ENCODE measurements at places on chromosomes 1 and 21.

GRCh38 chr1:241424480-241424971 lies 67.5 kb upstream of the RGS7 start:
- DNase-seq: no peak

GRCh38 chr1:48018799-48019198 lies 21.6 kb upstream of the TRABD2B start:
- DNase-seq: no peak

- DNase-seq: no peak
These were observed 54.8 kb downstream of the TMCO4 start for GRCh38 chr1:19744886-19745285.

DNA sequence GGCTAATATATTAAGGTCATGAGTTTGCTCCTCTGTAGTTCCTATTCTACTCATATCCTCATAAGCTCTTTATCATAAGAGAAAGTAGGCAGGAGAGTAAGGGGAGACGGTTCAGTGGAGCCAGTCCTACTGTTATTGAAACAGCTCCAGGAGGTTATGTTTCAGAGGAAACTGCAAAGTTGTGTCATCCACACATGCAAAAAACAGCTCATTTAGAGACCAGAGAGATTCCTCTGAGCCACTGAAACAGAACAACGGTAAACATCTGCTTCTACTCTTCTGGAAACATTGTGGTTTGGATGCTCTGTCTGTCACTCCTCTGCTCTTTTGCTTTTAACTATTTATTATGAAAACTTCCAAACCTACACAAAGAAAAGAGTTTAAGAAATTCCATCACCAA lies 66.3 kb upstream of the PPP2R5A start:
- no peak for DNase-seq

DNA sequence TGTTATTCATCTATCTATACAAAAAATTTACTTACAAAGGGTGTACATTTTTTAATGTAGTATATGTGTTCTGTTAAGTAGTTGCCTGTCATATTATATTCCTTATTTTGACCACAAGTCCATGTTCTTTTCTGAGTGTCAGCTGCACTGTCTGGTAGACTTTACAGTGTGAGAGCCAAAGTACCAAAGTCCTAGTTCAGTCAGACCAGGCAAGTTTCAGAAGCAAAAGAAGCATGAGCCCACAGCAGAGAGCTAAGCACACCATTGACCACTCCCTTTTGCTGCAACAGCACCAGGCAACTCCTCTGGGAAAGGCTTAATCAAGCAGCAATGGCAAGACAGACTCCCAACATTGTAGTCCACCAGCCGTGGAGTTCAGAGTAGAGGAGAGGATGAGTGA lies 631.9 kb upstream of the PKN2 start:
- DNase-seq: no peak

GRCh38 chr1:6638226-6638625 lies 13.6 kb downstream of the THAP3 start:
- DNase-seq: peak; percentile 67

GRCh38 chr1:36349839-36350238 lies 26.4 kb upstream of the EVA1B start:
- no peak for DNase-seq

GRCh38 chr1:88035578-88035977 lies 648.5 kb upstream of the PKN2 start:
- no peak for DNase-seq

GRCh38 chr1:74504125-74504932 lies 8.1 kb downstream of the LRRC53 start:
- DNase-seq: no peak

GRCh38 chr1:232868793-232869491 lies 63.7 kb downstream of the MAP10 start:
- DNase-seq: no peak

GRCh38 chr1:198669023-198669698 lies 30.3 kb downstream of the PTPRC start:
- DNase-seq: no peak

DNA sequence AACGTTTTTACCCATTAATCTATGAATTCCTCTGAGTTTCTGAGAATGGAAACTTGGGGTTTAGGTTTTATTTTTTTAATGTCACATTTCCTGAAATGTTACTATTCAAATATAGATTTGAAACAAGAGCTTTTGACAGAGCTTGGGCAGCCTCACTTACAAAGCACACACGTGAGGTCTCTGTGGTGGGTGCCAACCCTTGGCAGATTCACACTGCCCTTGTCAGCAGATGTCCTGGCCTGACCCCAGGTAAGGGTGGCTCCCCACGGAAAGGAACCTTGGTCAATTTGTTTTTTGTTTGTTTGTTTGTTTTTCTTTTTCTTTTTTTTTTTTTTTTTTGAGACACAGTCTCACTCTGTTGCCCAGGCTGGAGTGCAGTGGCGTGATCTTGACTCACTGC lies 53.5 kb downstream of the FAAP20 start:
- no peak for DNase-seq

DNA sequence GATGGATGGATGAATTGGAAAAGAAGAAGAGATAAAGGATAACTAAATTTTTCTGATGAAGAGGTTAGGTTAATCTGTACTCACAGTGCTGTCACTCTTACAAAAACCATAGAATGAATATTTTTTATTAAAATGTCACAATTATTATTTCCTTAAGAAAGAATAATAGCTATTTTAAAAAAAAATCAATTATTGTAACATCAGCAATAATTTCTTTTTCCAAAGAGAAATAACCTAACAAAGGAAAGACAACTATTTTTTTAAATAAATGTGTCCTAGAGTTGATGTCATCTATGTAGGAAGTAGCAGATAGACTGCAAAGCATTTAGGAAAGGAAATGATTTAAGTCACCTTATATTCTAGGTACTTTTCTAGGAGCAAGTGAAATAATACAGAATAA lies 33.6 kb upstream of the PLPPR4 start:
- no peak for DNase-seq

DNA sequence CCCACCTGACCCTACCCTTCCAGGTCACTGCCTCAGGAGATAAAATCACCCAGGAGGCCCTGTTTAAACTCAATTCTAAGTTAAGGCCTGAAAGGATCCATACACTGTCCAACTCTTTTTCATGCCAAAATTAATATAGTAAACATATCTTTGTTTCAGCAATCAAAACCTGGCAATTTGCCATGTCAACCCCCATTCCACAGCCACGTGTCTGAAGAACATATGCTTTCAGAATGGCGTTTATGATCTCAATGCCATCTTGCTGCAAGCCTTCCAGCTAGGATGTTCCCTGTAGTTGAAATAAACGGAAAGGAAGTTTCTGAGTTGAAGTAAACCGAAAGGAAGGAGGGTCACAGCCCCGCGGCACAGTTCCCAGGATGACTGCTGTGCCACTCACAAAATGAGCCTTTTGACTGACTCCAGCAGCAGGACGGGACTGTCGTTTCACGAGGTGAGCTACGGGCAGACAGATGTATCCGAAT lies 472.0 kb downstream of the SMYD3 start:
- DNase-seq: no peak

GRCh38 chr1:218459878-218460711 lies 115.0 kb downstream of the TGFB2 start:
- DNase-seq: no peak

DNA sequence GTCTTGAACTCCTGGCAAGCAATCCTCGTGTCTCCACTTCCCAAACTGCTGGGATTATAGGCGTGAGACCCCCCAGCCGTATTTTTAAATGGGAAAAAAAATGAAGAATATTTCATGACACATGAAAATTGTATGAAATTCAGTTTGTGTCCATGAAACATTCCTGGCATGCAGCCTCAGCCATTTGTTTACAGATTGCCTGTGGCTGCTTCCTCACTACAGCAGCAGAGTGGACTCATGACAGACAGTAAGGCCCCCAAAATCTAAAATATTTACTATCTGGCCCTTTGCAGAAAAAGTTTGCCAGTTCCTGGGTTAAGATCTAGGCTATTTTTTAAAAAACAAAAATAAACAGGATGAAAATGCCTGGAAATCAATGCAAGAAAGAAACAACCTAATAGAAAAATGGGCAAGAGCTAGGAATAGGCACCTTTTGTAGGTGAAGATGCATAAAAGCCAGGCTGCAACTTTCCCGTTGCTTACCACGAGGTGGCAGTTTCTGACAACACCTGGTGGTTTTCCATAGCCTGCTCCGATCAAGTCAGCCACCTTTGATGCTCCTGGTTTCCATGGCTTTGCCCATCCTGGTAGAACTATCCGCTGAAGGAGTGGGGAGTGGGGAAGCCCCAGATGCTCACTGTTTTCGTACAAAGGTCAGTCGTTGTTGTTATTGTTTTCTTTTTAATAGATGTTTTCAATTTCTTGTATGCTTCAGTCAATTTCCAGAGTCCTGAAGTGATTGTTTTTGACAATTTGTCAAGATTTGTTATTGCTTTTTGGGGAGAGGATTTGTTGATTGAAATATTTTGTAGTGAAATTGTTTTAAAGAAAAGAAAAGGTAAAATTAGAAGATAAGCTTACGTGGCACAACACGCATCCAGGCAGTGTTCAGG lies 24.3 kb downstream of the UBE2Q1 start:
- no peak for DNase-seq

Measured in gastrocnemius medialis (tissue), 4 donors.